Effector memory CD4-positive, alpha-beta T cell (primary cell): ENCODE measurements at places on chromosomes 4 and X.

DNA sequence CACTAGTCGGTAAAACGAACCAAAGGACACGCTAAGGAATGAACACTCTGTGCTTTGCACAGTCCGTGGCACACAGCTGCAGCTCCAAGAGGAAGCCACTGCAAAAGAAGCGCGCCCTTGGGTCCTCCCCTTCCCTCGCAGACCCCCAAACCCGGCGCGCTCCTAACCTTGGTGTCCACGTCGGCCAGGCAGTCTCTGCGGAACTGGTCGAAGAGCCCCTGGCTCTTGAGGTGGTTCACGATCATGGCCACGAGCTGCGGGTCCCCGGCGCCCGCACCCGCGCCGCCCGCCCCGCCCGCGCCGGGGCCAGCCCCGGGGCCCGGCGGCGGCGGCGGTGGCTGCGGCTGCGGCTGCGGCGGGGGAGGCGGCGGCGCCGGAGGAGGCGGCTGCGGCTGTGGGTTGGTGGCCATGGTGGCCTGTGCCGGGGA is 333 bp downstream of the BOD1L1 start:
- DNase-seq: no peak

GRCh38 chr4:34323549-34324320 is 1920.6 kb downstream of the ARAP2 start:
- no peak for DNase-seq

- DNase-seq: no peak
Measured at GRCh38 chrX:2451501-2452316, 49.1 kb downstream of the DHRSX start.

DNA sequence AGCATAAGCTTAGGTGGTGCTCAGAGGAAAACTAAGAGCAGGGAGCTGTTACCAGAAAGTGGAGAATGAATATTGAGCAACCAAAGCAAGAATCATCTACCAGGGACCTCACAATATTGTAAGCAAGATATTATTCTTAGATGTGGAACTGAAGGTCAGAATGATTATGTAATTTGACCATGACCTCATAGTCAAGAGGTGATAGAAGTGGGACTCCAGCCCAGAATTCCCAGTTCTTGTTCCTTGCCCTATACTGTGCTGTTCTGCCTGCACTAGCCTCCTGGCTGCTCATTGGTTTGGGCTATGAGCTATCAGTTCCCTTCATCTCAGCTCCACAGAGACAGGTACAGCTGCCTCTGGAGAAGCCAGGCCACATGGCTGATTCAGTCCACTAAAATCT is 229.4 kb downstream of the LDB2 start:
- DNase-seq: no peak

DNA sequence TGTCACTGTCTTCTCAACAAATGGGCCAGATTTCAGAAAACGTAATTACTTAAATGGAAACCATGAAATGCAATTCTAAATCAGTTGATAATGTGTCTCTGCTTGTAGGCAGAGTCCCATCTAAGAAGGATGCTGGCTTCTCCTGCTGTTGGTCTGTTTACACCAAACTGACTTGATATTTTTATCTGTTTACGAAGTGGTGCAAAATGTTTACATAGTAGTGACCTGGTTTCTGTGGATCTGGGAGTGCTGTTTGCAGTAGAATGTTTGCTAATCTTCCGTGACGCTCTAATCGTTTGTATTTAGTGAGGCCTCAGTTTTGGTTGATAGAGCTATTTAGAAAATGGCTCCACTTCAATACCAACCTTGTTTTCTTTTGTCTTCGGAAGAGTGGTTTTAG is 213.5 kb downstream of the VEGFC start:
- DNase-seq: no peak

DNA sequence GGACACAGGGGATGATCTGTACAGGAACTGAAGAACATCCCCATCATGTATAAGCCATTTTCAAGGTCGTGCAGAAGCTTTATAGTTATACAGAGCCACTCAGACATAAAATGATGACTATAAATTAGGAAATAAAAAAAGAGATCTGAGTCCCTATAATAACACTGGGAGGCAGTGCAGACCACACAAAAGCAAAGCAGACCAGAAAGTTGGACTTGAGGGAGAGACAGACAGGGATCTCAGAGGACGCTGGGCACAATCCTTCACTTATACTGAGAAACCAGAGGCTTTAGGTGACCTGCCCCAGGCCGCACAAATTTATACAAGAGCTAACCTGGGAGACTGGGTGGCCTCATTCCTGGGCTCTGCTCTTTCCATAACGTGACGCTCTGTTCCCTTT is 70.5 kb downstream of the HADH start:
- no peak for DNase-seq

- DNase-seq: no peak
Measured at GRCh38 chrX:29531336-29531735, 684.0 kb upstream of the MAGEB2 start.

- DNase-seq: no peak
Measured at GRCh38 chr4:141240671-141241070, 20.0 kb downstream of the ZNF330 start.

DNA sequence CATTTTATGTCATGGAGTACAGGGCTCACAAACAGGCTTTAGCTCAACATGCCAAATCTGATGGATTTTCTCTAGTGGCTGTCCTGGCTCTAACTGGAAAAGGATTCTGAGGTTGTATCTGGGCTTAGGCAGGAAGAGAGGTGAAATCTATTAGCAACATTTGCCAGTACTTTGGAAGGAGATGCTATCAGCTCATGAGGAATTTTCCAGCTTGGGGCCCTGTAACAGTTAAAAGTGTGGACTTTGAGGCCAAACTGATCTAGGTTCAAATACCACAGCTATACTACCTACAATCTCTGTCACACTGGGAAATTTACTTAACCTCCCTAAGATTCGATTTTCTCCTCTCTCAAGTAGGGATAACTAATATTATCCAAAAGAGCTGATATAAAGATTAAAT is 119.0 kb upstream of the HCCS start:
- no peak for DNase-seq

- DNase-seq: no peak
Measured at GRCh38 chr4:48266781-48267180, 2.9 kb downstream of the TEC start.

DNA sequence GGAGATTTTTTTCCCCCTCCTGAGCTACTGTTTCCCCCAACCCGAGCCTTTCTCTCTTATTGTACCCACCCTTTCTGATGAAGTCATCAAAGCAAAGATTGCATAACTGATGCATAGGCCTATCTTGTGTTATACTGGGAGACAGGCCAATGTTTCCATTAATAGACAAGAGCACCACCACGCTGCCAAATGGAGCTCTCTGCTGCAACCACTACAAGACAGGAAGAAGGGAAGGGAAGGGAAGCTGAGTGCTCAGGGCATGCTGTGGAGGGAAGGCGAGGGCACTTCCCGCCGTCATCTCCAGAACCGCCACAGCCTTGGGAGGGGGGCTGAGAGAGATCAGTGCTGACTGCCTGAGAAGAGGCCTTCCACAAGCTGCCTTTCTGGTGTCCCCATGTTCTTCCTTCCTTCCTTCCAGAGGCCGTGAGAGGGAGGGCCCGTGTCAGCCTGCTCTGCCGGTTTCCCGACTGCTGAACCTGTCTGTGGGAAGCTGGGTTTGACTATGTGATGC is 75.0 kb downstream of the MGST2 start:
- DNase-seq: no peak

DNA sequence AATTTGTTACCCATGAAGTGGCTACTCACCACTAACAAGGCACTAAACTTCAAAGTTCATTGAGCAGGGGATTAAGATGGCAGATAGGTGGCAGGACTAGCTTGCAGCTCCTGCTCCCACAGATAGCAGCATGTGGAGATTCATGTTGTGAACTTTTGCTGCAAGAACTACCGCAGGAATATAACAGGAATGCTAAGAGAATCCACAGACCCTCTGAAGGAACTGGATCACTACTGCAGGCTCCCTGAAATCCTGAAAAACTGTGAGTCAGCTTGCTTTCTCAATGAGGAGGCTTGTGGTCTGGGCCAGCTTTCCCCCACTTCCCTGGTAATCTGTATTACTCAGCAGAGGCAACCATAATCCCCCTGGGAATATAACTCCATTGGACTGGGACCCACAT is 118.5 kb upstream of the VCX2 start:
- DNase-seq: no peak

DNA sequence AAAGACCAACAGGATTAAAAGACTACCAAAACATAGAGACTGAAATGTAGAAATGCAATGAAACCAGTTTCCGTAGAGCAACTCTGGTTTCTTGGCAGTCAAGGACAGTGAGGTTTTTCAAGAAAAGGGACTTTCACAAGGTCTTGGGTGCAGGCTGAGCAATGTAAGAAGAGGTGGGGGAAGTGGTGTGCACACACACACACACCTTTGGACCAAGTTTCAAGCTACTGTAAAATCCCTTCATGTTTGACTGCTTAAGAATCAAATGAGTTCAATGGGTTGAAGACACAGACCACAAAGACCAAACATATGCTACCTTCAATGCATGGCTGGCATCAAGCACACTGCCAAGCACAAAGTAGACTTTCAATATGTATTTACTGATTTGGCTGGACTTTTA is 17.8 kb upstream of the MCF2 start:
- DNase-seq: no peak

GRCh38 chrX:71128166-71128833 is 9.9 kb downstream of the MED12 start:
- no peak for DNase-seq
